T-helper 22 cell (primary cell): ENCODE measurements at places on chromosomes 1 and 21.

DNA sequence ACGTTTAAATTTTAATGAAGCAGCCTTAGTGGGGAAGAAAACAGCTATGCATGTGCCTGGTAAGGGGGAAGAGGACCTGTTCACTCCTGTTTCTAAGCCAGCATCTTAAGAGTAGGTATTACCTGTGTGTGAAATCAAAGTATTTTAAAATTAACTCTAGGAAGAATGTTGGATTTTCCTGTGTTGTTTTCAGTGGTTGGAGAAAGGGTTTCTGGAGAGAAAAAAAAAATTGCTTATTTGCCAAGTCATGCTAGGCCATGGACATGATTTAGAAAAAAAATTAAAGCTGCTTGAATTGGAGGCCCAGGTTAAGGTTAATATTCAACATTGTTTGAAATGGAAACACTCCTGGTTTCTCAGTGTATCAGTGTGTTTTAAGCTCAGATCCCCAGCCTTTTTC, 42.9 kb upstream of the DNAJC6 start:
- no peak for DNase-seq

DNA sequence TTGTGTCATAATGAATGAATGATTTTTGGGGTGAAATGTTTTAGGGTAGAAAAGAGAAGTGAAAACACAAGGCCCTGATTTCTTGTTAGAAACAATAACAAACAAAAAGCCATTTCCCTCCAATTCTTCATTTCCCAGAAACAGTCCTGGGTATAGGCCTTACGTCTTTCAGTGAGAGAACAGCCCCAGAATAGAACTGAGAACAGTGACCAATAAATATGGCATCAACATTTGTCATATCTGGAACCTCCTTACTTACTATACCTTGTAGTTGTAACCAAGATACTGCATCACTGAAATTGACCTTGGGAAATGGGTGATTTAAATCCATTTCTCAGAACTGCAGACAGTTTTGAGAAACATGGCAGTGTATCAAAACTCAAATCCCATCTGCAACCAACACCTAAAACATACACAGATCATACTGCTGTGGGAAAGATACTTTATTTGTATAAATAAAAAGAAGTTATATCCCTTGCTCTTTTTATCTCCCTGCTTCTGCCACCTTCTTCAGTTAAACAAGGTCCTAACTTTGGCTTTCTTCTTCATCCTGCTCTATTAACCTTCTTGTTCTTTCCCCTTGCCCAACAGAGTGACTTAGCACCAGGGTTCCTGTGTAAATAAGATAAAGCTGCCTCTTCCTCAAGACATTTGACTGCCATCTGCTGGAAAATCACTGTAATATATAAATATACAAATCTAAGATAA, 19.5 kb downstream of the XKR8 start:
- DNase-seq = no peak

GRCh38 chr21:36630485-36631206, 68.3 kb upstream of the SIM2 start:
- peak; percentile 1 for DNase-seq

GRCh38 chr1:177984136-177984525, 14.3 kb upstream of the SEC16B start:
- DNase-seq = no peak

GRCh38 chr1:236685917-236686814, at the start of gene ACTN2:
Gene ACTN2, plus strand, starts transcription at chr1:236686499. Its CDS starts 175 bp downstream, at chr1:236686674.
- peak; percentile 29 for DNase-seq

- no peak for DNase-seq
Measured at GRCh38 chr1:50779801-50780200, 180.3 kb downstream of the FAF1 start.

DNA sequence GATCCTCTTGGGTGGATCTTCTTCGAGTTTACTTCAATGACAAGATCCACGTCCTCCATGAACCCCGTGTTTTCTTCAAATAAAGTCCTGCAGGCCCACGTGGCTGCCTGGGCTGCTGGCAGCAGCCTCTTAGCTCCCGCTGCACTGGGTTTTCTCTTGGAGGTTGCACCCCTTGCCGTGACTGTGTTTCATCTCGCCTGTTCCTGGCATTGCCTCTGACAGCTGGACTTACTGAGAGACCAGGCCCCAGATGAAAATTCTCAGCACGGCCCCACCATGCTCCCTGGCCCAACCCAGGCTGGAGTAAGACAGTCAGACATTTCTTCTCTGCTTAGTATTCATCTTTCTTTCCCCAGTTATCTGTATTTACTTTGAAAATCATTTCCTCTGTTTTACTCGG, 274.8 kb upstream of the RUNX1 start:
- no peak for DNase-seq

GRCh38 chr1:119010201-119010600, 22.1 kb upstream of the TBX15 start:
- no peak for DNase-seq

- DNase-seq = no peak
Measured at GRCh38 chr1:200363264-200363933, 46.4 kb downstream of the ZNF281 start.

- DNase-seq = no peak
Measured at GRCh38 chr1:173042806-173043205, 7.9 kb downstream of the TNFSF18 start.
